NCI-H2107 (cell line): ENCODE measurements at places on chromosomes 5 and 9.

DNA sequence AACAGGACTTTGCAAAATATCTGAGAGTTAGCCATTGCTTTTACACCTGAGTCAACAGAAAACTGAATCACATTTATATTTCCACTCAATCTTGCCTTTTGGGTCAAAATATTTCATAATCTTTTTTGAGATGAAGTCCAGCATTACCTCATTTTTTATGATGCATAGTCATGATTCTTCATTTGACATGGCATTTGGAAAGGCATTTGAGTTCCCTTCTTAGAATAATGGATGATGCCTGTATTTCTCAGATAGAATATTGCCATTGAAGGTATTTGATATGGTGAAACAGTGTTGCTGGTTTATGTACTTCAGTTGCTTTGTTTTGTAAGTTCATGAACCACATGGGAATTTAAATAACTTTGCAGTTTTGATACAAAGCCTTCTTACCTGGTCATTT, 180.4 kb downstream of the PRR16 start:
- no peak for DNase-seq

GRCh38 chr9:37549527-37549926, 26.7 kb downstream of the FBXO10 start:
- no peak for DNase-seq

GRCh38 chr5:8577792-8578191, 708.8 kb downstream of the MTRR start:
- no peak for DNase-seq

GRCh38 chr5:170273968-170274710, 23.4 kb downstream of the LCP2 start:
- peak; percentile 72 for DNase-seq

DNA sequence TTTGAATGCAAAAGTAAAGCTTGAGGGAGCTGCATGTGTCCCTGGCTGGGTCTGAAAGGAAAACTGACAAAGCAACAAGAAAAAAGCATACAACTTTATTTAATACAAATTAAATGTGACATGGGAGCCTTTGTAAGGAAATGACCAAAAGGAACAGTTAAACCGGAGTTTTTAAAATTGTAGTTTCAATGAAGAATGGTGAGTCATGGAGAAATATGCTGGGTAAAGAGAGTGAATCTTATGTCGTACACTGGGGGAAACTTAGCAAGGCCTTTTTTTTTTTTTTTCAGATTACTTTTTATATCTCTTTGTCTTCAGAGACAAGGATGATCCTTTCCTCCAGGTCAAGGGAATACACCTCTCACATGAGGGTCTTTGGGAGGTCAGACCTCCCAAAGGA, 50.1 kb upstream of the FBXL17 start:
- DNase-seq = no peak

DNA sequence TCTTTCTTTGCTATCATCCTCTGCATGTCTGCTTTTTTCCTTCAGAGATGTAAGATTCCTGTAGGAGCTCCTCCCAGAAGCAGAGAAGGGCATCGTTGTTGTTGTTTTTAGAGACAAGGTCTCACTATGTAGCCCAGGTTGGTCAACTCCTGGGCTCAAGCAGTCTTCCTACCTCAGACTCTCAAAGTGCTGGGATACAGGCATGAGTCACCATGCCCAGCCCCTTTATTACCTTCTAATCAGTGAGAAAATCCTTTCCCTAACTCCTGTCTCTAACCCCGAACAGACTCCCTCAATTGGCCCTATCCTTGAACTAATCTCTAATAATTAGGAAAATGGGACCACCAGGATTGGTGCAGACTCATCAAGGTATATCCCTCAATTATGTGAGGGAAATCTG, 64.4 kb downstream of the GALNT10 start:
- DNase-seq = no peak

- no peak for DNase-seq
These were observed 243.0 kb upstream of the PTGER4 start for GRCh38 chr5:40436535-40437237.

- DNase-seq = no peak
These were observed 103.8 kb upstream of the ERCC6L2 start for GRCh38 chr9:95771556-95772246.

GRCh38 chr5:54362992-54363625, 52.7 kb upstream of the ARL15 start:
- no peak for DNase-seq

DNA sequence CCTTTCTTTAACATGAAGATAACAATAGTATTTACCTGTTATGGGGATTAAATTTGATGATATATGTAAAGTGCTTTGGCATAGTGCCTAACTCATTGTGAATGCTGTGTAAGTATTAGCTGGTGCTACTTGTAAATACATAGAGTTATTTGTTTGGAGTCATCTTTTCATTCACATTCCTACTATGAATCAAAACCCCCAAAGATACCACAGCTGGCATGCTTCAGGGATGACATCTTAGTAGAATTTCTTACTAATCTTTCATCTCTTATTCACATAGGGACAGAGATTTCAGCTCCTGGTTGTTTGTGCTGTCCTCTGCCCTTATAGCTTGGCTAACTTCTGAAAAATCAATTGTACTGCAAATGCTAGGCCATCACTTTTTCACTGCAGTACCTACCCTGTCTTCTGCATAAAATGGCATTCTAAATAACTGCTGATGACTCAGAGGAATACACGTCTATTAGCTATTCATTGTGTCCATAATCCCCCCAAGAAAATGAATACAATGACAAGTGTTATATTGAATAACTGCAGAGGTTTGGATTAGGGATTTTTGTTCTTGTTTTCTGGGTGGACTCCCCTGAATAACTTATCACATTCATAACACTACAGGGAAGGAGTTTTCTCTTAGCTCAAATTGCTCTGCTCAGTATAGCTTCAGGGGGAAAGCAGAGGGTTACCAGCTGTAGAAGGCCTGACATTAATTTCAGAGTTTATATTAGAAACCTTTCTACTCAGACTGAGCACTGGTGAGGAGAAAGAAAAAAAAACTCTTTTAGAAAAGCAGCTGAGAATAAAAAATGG, 192.2 kb upstream of the C9orf72 start:
- DNase-seq = no peak

DNA sequence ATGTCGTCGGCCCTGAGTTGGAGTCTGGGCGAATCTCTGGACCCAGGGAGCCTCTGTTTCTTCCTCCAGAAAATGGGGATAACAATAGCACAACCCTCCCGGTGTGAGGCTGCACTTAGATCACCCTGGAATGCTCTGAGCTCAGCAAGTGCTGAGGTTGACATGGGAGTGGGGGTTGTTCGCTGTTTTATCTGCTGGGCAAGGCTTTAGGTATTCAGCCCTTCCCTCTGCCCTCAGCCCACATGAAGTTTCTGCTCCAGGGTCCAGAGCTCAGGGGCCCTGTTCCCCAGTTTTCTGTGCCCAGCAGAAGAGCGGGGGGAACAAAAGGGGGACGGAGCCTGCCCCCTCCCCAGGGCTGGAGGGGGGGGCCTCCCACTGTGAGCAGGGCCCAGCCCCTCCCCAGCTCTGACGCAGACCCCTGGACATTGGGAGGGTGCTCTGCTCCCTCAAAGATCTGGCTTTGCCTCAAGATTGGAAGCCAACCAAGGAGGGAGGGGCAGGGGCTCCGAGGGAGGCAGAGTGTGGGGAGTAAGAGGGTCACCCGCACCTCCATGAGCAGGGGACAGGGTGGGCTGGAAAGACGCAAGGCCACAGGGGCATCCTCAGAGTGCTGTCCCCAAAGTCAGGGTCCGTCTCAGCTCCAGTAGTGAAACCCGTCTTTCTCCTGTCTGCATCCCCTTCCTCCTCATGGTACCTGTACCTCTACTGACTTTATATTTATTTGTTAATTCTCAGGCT, 215.6 kb downstream of the C9orf50 start:
- DNase-seq = no peak

DNA sequence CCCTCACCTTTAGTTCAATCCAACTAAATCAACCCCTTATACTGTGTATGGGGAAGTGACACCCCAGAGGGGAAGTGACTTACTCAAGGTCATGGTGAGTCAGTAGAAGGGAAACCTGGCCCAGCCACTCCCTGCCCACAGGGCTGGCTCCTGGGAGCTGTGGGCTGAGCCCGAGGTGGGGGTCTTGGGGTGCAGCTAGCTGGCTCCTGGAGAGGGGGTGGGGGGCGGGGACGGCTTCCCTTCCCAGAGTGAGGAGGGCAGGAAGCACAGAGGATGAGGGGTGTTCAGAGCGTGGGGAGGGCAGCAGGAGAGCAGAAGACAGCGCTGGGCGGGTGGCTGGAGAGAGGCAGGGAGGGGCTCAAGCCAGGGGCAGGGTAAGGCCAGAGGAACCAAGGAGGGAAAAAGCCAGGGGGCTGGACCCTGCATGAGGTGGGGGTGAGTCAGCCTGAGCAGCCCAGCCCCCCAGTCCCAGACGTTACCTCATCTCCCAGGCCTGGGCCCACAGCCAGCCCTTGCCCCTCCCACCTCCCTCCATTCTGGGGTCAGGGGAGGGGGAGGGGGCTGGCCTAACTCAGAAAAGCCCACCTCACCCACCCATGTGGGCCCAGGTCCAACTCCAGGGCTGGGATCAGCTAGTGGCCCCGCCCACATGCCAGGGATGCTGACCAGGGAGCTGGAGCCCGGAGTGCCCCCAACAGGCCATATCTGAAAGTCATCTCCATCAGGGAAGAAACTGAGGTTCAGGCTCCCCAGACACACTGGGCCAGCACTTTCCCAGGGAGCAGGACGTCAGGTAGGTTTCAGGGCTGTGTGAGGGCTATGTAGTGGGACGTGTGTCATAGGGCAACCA, 2.8 kb downstream of the PDLIM7 start:
- DNase-seq = no peak

DNA sequence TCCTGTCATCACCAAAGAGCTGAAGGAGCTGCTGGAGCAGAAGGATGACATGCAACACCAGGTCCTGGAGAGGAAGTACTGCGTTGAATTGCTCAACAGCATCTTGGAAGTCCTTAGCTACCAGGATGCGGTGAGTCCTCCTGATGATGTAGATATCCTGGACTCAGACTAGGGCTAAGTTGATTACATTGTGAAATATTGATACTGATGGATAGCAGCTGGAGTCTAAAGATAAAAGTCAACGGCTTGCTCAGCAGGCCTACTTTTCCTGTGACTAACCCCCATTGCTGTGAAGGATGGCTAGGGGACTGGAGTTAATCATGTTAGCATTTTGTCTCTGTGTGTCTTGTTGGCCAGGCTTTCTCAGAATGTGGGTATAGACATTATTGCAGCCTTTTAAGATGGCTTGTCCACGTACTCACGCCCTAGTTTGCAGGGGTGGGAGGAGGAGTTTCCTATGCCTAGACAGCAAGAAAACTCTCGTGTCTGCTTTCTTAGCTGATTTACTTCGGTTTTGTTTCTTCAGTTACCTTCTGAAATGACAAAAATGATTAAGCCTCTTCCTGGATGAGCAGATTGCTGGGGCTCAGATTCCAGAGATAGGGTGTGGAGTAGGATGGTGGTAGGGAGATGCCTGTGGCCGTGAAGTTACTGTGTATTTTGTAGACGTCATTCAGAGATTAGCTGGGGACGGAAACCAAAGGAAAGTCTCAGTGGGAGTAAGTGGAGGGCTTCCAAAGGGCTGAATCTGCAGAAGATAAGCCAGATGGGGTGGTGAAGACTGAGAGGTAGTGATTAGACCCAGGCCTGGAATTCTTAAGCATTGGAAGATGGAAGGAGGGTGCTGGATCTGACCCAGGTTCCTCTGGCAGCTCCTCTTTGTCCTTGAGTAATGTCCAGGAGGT, 166.3 kb downstream of the DOCK2 start:
- DNase-seq = no peak

- DNase-seq = no peak
These were observed 24.7 kb downstream of the GOLGA2 start for GRCh38 chr9:128250839-128251731.

GRCh38 chr9:4859035-4859434, 66.3 kb downstream of the RCL1 start:
- DNase-seq = no peak

- no peak for DNase-seq
These were observed 58.1 kb downstream of the TJP2 start for GRCh38 chr9:69232135-69232534.

DNA sequence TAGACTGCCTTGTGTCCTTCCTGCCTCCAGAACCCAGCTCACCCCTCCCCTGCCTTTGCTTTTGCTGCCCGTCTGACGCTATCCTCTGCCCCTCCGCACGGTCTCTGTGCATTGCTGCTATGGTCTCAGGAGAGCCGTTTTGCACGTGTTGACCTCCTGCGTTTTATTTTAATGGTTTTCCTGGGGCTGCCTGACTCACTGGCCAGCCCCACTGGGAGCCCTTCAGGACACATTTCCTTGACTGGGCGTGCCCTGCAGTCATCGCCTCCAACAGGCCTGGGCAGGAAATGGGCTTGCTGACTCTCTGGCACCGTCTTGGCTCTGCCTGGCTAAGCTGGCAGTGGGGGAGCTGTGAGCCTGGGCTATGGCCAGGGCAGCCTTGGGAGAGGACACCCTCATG, 17.9 kb upstream of the ASS1 start:
- DNase-seq = no peak

- DNase-seq = no peak
These were observed 69.3 kb downstream of the PAX5 start for GRCh38 chr9:36964791-36965190.

DNA sequence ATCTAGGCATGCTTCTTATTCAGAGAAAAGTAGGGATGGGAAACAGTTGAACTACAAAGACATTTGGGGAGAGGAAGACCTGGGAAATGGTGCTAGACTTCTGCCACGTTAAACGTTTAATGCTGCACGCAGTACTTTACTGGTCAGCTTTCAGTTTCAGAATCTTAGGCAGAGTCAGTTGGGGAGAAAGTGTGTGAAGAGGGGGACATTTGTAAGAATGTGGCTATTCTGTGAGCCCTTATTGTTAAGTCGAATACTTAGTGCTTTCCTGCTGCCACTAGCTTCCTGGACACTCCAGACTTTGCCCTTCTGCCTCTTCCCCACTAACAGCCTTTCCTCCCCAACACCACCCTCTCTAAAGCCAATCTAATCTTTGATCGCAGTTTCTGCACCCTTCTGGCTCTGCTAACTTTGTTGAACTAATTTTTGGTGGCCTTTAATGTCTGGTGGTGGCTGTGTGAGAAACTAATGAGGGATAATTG, 6.1 kb downstream of the CYSTM1 start:
- DNase-seq = no peak

DNA sequence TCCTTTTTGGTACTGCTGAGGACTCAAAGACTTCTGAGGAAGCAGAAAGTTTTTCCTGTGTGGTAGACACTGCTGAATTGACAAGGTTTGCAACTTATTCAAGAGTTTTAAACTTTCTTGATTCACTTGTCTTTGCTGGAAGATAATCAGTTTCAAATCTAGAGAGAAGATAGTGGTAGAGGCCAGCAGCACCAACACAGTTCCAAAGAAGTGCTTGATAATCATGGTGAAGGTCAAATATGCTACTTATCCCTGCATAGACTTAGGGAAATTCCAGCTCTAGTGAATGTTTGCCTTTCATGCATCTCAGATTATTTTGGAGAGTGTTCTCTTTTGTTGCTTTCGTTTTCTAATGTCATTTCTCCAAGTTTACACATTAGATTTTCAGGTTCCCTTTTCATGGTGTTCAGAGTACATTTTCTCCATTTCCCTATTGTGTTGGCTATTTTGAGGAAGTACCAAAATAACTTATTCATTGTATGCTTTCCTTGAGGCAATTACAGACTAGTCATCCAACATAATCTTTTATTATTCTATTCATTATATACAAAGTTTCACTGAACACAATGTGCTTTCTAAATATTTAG, 550 bp downstream of the IFNE start:
- DNase-seq = no peak
